ENCODE measurements at places on chromosomes 12 and 14.

- DNase-seq, result peak; percentile 39
Measured at GRCh38 chr12:3646561-3647241, 106.2 kb downstream of the CRACR2A start.

- DNase-seq, result no peak
Measured at GRCh38 chr12:48302161-48302911, 48.4 kb downstream of the ZNF641 start.

DNA sequence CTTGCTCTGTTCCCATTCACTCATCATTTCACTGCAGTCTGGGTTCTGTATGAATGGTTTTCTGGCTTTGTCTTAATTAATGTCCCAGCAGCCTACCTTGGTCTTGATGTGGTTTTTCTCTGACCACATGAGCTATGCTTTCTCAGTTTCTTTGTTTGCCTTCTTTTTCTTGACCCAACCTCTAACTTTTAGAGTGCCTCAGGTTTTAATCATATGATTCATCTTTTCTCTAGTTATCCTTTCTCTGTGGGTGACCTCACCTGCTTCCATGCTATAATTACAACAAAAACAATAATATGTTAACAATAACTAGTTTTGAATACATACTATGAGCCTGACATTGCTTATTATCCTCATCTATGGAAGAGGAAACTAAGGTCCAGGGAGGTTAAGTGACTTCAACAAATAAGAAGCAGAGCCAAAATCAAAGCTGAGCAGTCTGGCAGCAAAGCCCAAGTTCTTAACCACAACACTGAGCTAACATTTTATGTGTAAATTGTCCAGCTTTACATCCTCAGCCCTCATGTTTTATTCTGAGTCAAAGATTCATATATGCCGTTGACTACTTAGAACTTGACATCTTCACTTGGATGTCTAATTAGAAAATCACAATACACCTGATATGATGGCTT is 4.7 kb upstream of the EPYC start:
- peak; percentile 51 for DNase-seq

- no peak for DNase-seq
Measured at GRCh38 chr12:71640316-71640715, 23.3 kb downstream of the ZFC3H1 start.

DNA sequence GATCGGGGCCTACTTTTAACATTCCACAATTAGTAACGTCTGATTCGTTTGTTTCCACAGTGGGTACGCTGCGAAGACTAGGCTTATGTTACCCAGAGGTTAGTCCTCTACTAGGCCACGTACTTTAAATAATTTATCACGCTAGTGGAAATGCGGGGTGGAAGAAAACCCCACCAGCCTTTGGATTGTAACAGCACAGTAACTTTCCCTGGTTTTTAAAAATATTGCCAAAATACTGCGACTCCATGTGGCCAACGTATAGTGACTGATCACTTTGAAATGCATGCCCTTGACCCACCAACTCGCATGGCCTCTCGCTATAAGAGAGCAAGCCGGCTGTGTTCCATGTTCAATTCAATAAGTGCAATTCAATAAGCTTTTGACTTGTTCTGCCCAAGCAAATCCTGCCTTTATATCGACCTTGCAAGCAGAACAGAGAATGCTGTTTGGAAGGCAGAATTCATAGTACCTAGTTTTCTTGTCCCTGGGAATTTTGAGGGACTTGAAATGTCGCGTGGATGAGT is 882 bp upstream of the GTF2A1 start:
- peak; percentile 38 for DNase-seq

DNA sequence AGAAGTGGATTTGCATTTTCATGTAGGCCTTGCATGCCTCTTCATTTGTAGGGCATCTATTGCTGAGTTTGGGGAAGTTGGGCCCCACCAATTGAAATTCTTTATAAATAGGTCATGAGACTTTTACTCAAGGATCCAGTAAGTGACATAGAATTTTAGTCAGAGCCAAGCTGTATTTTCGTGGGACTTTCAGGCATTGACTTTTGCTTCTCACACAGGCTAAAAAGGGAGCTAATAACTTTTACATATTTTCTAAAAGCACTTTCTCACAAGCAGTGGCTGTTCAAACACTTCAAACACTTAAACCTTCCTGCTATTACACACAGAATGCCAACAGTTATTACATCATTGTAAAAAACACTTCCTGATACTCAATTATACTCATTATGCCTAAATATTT is 260.5 kb downstream of the MSRB3 start:
- DNase-seq, result no peak

GRCh38 chr14:93889739-93890483 is 37.2 kb upstream of the FAM181A start:
- DNase-seq, result no peak

- peak; percentile 78 for DNase-seq
Measured at GRCh38 chr12:47236109-47236714, 156.5 kb upstream of the AMIGO2 start.

GRCh38 chr12:65784289-65785015 is 39.8 kb upstream of the HMGA2 start:
- DNase-seq, result no peak

GRCh38 chr12:15206831-15207389 is 14.3 kb downstream of the RERG start:
- DNase-seq, result no peak

GRCh38 chr14:53608369-53608768 is 348.3 kb downstream of the BMP4 start:
- DNase-seq, result no peak

GRCh38 chr14:76782885-76783566 is 21.8 kb downstream of the VASH1 start:
- DNase-seq, result peak; percentile 66

DNA sequence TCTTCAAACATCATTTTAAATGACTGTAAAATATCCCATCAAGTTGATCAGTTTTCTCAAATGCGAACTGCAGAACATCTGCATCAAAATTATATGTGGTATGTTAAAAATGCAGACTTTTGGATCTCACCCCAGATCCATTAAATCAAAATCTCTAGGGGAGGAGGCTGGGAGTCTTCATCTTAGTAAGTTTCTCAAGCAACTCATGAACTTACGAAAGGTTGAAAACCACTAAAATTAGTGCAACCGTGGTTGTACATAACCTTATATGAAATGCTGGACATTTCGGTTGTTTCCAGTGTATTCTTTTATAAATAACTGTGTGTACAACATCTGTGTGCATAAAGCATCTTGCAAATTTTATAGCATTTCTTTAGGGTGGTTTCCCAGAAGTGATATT is 39.2 kb downstream of the ZFP36L1 start:
- DNase-seq, result peak; percentile 59

DNA sequence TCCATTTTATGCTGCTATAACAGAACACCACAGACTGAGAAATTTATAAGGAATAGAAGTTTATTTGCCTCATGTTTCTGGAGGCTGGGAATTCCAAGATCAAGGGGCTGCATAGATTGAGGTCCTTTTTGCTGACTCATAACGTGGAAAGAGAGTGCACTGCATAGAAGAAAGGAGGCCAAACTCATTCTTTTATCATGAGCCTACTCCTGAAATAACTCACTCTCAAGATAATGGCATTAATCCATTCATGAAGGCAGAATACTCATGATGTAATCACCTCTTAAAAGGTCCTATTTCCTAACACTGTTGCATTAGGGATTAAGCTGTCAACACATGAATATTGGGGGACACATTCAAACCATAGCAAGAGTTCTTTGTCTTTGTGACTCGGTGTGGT is 60.0 kb upstream of the FBXO33 start:
- DNase-seq, result peak; percentile 86

Measured in choroid plexus epithelial cell (primary cell).